Activated gamma-delta T cell (primary cell): ENCODE measurements at places on chromosomes 7 and 10.

DNA sequence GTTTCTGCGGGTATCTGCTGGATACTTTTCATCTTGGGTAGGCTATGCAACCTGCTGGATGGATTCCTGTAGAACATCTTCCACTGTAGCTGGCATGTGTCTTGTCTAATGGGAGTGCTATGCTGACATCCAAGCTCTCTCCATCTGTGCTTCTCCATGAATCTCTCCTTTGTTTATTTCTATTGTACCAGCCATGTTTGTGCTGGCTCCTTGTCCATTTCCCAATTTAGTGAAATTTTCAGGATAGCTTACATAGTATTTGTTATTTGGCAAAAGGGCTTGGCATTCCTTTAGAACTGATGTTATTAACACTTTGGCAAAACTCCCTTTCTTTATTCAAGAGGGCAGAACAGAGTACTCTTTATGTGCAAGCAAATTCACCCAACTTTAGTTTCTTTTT, 198.0 kb downstream of the CSTF2T start:
- no peak for DNase-seq

GRCh38 chr10:132746801-132747625, 38.9 kb downstream of the NKX6-2 start:
- DNase-seq: no peak

- no peak for DNase-seq
Measured at GRCh38 chr10:48504141-48504885, 100.6 kb downstream of the ARHGAP22 start.

DNA sequence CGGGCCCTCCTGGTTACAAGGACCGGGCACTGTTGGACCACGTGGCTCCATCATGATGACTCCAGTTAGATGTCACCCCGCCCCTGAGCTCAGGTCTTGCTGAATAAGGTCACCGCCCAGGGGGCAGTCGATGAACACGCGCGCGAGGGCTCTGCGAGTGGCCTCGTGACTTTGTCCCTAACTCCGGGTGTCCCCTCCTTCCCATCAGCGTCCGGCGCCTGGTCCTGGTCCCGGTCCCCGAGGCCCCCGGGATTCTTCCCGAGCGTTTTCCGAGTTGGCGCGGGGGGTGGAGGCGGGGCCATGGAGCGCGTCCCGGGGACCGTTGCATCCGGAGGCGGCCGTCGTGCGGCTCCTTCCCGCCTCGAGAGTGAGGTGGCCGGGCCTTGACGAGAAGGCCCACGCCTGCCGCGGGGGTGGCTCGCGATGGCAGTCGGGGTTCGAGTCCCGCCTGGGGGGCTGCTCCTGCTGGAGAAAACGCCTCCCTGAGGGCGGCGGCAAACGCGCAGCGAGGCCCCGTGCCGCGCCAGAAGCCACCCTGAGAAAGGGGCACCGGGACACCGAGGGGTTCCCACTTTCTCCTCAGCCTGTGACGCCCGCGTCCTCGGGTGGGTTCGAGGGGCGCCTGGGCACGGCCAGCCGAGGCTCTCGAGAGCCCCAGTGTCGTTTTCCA, 569 bp upstream of the NPTX2 start:
- DNase-seq: no peak

- no peak for DNase-seq
Measured at GRCh38 chr10:3714531-3714930, 70.5 kb downstream of the KLF6 start.

DNA sequence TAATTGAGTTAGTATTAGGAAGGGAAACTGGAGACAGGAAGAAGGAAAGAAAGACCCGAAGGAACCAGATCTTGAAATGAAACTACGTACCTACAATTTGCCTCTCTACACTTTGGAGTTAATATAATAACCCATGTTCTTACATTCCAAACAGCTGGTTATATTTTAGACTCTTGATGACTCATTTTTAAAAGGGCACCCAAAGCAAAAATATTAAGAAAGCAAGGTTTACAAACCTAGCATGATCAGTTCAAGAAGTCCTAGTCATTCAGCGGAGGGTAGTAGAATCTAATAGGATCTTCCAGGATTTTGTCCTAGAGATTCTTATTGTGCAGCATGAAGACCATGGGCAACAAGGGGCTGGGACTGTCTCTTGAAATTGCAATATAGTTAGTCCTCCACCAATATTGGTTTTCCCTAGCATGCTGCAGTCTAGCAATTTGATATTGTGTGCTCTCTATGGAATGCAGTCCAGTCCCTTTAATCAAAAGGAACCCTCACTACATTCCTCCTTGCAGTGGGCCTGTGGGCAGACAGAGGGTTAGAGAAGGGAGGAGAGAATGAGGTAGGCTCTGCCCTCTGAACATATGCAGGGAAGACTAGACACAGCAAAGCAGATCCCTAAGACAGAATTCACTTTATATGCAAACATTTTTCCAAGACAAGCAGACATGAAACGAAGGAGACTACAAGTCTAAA, 230.3 kb downstream of the INHBA start:
- no peak for DNase-seq

GRCh38 chr7:128732521-128733277, 6.5 kb upstream of the CALU start:
- DNase-seq: no peak

- no peak for DNase-seq
Measured at GRCh38 chr10:78286186-78286585, 252.5 kb downstream of the RPS24 start.

DNA sequence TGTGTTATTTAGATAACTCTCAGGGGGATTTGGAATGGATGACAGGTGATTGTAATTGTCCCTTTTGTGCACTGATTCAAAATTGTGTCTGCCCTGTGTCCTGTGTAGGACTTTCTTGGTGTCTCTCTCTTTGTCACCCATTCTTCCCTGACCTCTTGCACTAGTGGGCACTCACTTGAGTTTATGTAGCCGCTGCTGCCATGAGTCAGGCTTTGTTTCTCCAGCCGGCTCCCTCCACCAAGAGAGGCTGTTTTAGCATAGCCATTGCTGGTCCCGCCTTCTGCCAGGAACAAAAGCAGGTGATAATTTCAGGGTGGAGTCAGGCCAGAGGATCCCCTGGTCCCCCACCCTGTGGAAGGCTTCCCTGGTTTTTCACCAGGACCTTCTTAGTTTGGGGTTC, 8.4 kb downstream of the COL17A1 start:
- DNase-seq: no peak

DNA sequence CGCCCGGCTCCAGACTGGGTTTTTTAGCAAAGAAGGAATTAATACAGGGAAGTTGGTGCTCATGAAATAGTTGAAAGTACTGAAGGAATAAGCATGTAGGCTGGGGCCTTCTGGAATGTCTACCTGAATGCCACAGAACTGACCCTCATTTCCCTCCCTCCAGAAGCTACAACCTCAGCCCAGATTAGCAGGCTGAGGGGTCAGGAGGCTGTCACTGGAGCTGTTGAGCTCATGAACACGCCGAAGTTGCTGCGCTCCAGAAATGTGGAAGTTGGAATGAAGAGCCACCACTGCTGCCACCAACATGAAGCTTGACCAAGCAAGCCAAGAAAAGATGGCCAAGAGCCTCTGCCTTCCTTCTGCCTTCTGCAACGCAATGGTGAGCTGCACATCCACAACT, 52.2 kb upstream of the KMT2E start:
- DNase-seq: no peak

- no peak for DNase-seq
Measured at GRCh38 chr10:12981570-12981969, 19.9 kb downstream of the CCDC3 start.

GRCh38 chr10:387593-387891, 252.3 kb downstream of the ZMYND11 start:
- no peak for DNase-seq

DNA sequence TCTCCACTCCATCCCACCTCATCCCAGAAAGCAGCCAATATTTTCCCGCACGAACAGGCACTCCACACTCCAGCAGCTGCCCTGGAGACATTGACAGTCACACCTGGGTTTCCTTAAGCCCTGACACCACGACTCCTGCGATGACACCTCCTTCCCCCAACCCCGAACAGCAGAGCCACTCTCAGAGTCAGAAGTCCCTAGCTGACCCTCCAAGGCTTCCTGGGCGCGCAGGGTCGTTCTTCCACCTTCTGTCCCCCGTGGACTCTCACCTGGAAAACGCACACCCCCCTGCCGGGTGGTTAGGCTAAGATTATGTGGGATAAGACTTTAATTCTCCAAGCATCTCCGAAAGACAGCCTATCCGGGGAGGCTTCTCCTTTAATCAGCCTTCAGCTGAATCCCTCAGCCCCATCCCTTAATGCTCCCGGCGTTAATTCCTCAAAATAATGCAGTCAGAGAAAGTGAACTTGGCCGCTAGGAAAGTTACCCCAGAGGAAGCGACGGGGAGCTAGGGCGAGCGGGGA, 1.1 kb downstream of the DENND11 start:
- DNase-seq: no peak

- DNase-seq: no peak
Measured at GRCh38 chr7:42161719-42162118, 75.3 kb downstream of the GLI3 start.

GRCh38 chr7:12957487-12957886, 270.1 kb downstream of the ARL4A start:
- no peak for DNase-seq

GRCh38 chr7:84297616-84298015, 103.0 kb upstream of the SEMA3A start:
- DNase-seq: no peak

DNA sequence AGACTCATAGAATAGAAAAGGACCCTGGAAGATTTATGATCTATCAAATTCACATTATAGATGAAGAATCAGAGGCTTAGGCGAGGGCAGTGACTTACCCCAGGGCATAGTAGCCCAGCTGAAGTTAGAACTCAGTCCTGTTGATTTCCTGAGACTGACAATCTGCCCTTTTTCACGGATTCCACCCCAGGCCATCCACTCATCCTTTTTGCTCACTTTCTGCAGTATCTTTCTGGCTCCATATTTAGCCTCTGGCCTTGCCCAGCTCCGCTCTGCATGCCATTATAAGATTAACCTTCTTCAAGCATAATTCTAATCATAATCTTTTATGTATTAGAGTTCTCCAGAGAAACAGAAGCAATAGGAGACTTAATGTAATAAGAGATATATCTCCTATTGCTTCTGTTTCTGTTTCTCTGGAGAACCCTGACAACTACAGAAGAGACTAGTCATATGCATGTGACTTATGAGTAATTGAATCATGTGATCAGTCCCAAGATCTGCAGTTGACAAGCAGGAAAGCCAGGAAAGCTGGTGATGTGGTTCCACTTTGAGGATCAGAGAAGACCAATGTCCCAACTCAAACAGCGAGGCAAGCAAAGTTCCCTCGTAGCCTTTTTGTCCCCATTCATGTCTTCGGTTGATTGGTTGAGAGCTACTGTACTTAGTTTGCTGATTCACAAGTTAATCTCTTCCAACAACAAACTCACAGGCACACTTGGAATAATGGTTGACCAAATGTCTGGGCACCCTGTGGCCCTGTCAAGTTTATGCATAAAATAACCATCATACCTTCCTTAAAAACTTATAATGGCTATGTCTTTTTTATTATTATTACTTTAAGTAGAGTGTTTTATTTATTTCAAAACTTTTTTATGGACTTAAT, 412.1 kb downstream of the SUGCT start:
- no peak for DNase-seq

DNA sequence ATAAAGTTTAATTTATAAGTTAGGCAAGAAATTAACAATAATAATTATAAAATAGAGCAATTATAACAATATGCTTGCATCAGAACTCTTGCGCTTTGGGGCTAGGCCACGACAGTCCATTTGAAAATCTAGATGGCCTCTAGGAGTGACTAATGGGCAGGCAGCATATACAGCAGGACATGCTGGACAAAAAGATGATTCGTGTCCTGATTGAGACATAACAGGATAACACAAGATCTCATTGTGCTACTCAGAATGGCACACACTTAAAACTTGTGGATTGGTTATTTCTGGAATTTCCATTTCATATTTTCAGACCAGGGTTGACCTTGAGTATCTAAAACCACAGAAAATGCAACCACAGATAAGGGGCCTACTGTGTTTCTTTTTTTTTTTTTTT, 27.5 kb downstream of the CTNNA3 start:
- no peak for DNase-seq

DNA sequence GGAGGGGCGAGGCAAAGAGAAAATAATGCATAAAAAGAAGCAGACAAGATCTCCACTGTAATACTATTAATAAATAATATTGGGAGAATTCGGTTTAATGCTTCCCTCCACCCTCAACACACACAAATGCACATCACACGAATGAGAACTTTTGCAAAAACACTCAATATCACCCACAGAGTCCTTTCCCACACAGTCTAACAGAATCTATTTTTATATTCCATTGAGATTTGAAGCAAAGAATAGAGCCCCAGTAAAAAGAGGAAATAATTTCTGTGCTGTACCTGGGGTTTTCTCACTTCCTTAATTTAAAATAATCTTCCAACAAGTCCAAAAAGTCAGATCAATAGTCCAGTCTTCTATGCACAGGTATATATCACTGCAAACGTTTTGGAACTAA, 17.0 kb downstream of the PIK3AP1 start:
- no peak for DNase-seq

- DNase-seq: no peak
Measured at GRCh38 chr10:100362570-100363496, 15.8 kb downstream of the SCD start.

- no peak for DNase-seq
Measured at GRCh38 chr10:5679606-5680005, 5.0 kb upstream of the TASOR2 start.

DNA sequence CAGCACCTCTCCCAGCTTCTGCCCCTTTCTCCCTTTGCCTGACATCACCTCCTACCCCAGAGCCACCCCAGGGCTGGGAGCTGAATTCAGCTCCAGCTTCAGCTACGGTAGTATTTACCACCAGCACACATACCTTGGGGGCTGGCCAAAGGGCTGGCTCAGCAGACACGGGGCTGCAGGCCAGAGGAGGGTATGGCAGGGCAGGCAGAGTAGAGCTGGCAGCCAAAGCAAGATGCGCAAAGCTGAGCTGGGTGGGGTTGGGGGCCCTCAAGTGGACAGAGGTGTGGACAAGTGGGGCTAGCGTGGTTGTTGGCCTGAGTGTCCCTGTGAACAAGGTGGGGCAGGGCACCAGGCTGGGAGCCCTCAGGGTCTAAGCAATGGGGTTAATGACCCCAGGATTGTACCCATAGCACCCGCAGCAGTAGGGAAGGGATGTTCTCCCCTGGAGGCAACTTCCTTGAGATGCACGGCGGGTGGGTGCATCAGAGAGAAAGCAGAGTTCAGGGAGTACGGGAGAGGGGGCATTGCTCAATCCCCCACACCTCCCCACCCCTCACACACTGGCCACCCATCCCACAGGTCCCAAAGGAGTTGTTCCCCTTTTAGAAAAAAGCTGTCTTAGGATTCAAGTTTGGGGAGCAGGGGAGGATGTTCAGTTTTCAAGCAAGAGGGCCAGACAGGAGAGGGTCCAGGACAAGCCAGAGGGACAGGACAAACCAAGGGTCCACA, 8.0 kb downstream of the VSIR start:
- no peak for DNase-seq
